ENCODE measurements at places on chromosomes 7 and 10.

GRCh38 chr7:63038987-63039386, 959.7 kb upstream of the ZNF722 start:
- no peak for DNase-seq

GRCh38 chr7:108863227-108863848, 293.7 kb downstream of the DNAJB9 start:
- no peak for DNase-seq

- no peak for DNase-seq
Observed at GRCh38 chr10:34407324-34407805, 407.7 kb downstream of the PARD3 start.

GRCh38 chr10:31051703-31052102, 20.0 kb upstream of the ZNF438 start:
- no peak for DNase-seq

DNA sequence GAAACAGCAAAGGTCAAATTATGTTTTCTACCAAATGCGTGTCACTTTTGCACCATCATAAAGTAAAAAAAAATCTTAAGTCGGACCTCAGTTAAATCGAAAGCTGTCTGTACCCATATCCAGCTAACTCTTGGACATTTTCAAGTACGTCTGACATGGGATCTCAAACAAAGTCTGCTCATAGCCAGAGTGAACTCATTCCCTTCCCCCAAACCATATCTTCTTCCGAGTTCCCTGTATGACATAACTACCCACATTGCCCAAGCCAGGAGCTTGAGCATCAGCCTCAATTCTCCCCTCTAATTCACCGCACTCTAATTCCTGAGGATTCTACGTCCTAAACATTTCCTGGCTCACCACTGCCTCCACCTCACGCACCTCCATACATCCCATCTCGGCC, 44.8 kb upstream of the TARP start:
- DNase-seq, result no peak

DNA sequence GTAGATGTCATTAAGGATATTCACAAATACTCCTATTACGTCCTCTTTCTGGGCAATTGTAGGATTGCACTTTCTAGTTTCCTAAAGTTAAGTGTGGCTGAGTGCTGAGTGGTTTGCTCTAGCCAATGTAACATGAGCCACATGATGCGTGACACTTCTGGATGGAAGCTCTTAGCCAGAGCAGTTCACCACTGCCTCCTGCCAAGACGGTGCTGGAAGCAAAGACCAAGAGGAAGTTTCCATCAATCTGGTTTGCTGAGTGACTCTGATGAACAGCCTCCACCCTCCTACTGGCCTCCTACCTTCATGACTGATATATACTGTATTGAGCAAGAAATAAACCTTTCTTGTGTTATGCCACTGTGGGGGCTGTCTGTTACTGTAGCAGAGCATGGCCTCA, 318.1 kb downstream of the KCNMA1 start:
- DNase-seq, result no peak

DNA sequence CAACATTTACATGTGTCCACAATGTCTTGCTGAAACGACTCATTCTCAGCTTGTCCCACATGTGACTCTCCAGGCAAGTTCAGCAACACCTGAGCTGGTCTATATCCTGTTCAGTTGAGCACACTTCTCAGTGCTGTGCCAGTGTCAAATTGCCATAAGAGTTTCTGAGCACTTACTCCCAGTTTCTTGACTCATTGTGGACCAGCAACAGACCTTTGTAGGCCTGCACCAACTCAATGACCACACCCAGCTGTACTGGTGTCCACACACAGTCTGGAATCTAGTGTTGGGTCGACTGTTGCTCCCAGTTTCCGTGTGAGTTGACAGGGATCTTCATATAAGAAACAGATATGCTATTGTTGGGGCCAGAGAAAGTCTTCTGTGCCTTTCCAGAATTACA, 88.0 kb downstream of the PTPN20 start:
- no peak for DNase-seq

- no peak for DNase-seq
Observed at GRCh38 chr7:80014511-80014910, 120.1 kb upstream of the GNAI1 start.

GRCh38 chr7:36650320-36650719, 74.0 kb downstream of the AOAH start:
- no peak for DNase-seq

DNA sequence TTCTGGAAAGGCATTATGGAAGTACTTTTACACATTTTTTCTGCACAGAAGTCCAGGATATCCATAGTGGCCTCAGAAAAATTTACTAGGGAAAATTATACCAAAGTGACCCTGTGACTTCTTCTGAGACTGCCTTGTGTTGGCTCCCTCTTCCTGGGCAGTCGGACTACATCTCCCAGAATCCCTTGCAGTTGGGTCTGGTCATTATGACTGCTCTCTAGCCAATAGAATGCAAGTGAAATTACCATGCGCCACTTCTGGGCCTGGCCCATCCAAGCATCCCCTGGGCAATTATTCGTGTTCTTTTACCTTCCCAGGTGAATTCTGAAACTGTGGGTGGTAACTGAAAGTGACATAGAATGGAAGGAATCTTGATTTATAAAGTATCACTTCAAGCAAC, 430.9 kb downstream of the ACTR3B start:
- DNase-seq, result no peak
